Activated naive CD4-positive, alpha-beta T cell (primary cell): ENCODE measurements at places on chromosomes 7 and 10.

- no peak for DNase-seq
These were observed 44.9 kb downstream of the MINDY4 start for GRCh38 chr7:30815951-30816644.

GRCh38 chr10:8462565-8462964, 408.1 kb downstream of the GATA3 start:
- DNase-seq, result no peak

DNA sequence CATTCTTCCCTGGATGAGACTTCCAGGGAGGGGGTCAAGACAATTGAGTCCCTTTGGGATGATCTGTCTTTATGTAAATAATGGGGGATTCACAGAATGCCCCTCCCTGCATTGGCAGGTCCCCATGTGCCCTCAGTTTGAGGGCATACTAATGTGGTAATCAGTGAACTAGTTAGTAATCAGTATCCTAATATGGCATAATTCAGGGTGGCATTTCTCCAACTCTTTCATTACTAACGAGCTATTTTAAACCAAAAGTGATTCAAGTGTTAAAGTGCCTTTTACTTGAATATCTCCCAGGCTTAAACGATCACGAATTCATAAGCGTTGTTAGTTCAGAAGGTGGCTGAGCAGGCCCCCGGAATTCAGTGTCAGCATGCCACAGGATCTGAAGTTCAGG, 1.6 kb upstream of the DNAJB6 start:
- DNase-seq, result no peak

DNA sequence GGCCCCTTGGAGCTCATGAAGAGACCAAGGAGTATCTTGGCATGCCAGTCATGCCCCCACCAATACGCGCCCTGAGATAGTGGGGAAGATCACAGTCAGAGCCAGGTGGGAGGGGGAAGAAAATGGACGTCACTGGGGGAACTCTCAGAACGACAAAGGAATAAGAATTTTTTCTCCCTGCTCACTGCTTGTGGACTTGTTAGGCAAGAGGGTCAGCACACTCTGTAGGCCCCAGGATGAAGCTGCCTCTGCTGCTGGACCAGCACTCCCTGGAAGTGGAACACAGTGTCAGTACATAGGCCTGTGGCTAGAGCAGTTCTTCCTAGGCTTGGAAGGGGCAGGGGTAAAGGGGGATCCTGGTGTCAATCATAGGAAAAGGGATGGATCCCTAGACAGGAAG, 46.5 kb downstream of the DRGX start:
- no peak for DNase-seq

- no peak for DNase-seq
These were observed 670 bp upstream of the RBM33 start for GRCh38 chr7:155643804-155644177.

- no peak for DNase-seq
These were observed 6.3 kb downstream of the PITX3 start for GRCh38 chr10:102234888-102235597.

DNA sequence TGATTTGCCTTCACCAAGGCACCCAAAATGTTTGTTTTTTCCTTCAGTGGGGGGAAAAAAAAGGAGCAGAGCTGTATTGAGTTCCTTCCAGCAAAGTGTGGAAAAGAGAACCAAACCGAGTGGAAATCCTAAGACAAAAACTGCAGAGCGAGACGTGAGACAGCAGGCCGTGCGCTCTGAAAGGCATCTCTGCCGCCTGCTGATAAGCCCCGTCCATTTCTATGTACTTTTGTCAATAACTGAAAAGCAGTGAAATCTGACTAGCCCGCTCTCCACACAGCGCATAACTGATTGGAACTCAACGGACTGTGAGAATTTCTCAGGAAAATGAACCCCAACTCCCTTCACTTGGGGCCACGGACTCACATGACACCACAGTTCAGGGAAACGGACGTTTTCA, 83.2 kb downstream of the COBL start:
- no peak for DNase-seq

- DNase-seq, result no peak
These were observed 38.7 kb downstream of the INSYN2A start for GRCh38 chr10:127157506-127158200.

DNA sequence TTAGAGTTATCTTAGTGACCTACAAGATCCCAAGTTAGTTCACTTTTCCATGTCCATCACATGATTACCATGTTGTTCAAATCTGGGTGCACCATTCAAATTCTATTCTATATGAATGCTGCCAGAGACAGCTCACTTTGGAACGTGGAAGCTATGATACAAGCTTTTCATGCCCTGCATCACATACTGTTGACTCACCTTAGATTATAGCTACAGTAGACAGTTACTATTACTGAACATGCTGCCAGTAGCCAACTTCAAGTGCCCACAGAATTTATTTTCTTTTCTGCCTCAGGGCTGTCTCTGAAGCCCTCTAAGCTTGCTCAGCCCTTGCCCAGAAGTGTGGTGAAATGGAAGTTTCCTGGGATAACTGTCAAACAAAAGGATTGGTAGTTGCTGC, 231.1 kb downstream of the GPR158 start:
- no peak for DNase-seq

DNA sequence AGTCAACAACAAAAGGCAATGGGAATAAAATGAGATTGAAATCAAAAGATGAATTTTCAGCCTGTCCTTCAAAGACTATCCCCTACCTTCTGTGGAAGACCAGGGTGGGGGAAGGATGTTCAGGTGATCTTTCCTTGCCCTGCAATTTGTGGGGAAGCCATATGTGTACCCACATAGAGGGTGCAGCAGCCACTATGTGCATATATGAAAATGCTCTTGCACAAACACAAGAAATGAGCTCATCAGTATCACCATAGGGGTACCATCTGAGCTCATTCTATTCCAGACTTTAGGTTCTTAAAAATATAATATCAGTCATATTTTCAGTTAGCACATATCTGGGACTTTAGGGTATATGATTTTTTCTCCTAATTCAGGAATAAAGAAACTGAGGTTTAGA, 17.7 kb downstream of the GIMAP5 start:
- DNase-seq, result no peak

- no peak for DNase-seq
These were observed 207.0 kb downstream of the MLLT10 start for GRCh38 chr10:21740989-21741388.

GRCh38 chr7:405489-406211, 114.0 kb downstream of the PDGFA start:
- no peak for DNase-seq

DNA sequence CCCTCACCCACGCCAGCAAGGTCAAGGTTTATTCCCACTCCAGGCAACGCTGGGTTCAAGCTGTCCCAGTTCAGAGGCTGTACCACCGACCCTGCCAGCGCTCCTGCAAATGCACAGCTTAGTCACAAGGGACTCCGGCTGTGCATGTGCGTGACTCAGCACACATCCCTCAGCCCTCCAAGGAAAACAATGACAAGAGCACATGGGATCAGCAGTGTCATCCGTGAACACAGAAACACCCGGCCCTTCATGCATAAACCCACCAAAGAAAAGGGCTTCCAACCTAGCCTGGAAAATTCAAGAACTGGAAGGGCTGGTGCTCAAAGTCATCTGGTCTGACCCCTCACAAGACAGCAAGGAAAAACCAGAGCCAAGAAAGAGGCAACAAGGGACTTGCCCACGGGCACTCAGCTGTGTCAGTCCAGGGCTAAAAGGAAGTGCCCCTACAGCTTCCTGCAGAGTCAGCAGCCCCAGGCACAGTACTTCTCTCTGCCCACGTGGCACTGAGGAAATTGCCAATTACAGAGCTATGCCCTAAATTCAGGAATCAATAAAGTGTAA, 106.1 kb downstream of the KCNMA1 start:
- no peak for DNase-seq

GRCh38 chr7:38179776-38180226, 1.8 kb downstream of the STARD3NL start:
- DNase-seq, result no peak

GRCh38 chr10:8927705-8928104, 873.2 kb downstream of the GATA3 start:
- DNase-seq, result no peak

GRCh38 chr10:66723608-66724400, 202.0 kb upstream of the LRRTM3 start:
- DNase-seq, result no peak

DNA sequence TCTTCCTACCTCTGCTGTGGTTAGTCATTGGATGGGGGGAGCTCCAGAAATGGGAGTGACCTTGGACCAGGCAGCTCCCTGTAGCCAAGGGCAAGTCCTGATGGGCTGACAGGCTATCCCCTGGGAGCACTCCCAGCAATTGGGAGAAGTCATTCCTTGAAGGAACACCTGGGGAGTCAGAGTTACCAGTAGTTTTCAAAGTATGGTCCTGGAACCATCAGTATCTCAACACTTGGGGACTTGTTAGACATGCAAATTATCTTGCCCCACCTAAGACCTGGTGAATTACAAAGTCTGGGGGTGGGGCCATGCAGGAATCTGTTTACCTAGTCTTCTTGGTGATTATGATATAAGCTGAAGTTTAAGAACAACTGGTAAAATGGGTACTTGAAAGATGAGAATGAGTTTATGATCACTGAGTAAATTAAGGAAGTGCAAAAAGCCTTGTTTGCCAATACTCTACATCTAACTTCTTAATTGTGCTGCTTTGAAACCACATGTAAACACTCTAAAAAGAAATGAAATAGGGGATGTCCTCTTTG, 287.3 kb upstream of the LRRN3 start:
- DNase-seq, result no peak
